ENCODE measurements at places on chromosomes 1 and 21.

DNA sequence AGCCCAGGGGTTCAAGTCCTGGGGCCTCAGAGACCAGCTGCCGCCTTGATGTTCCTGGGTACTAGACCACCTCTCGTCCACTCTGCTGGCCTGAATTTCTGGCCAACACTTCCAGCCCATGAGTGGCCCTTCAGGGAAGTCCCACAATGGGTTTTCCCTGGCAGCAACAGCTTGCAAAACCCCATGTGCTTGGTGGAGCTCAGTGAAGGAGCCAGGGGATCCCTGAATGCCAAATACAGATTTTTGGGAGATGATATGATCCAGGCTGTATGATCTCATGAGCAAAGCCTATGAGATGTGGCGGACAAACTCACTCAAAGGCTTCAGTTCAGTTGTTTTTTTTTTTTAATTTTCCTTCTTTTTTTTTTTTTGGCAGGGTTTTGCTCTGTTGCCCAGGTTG, 9.6 kb upstream of the RASSF5 start:
- no peak for DNase-seq

- DNase-seq, result no peak
Measured at GRCh38 chr21:44903050-44903685, 17.5 kb downstream of the ITGB2 start.

GRCh38 chr1:75542818-75543570, 67.9 kb downstream of the SLC44A5 start:
- no peak for DNase-seq

DNA sequence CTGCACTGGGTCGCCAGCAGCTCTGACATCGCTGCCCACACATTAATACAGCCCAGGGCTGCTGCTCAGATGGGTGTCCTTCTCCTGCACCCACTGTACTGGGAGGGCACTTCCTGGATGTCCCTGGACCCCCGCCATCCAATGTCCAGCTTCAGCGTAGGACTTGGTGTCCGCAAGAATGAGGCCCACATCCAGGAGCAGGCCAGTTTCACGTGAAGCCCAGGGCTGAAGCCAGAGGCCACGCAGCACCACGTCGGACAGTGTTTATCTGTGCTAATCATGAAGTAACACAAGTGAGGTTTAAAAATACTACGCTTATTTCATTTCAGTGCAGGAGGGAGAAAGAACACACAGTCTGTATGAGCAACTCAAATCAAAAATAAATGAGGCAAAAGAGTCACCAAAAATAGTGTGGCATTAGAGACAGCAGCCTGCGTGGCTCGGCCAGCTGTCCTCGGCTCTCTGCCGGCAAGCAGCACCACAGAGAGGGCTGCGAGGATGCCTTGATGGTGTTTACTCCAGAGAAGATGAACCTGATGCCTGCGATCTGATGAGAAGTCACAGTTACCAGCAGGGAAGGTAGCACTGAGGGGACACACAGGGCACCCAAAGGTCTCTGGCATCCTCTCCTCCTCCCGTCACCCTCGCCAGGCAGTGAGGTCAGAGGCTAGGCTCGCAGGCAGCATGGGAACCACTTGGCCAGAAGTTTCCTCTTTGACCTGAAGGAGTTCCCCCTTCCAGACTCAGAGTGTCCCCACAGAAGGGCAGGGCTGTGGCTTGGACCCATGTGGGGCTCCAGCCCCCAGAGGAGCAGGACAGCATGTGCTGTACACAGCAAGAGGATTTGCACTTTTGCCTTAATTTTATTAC, 22.1 kb upstream of the NPHP4 start:
- no peak for DNase-seq

DNA sequence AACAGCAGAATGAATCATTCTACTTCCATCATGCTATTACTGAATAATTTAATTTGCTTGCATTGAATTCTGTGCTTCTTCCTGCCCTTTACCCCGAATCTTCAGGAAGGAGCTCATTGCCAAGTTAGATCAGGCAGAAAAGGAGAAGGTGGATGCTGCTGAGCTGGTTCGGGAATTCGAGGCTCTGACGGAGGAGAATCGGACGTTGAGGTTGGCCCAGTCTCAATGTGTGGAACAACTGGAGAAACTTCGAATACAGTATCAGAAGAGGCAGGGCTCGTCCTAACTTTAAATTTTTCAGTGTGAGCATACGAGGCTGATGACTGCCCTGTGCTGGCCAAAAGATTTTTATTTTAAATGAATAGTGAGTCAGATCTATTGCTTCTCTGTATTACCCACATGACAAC, 44.2 kb downstream of the MAP3K7CL start:
- DNase-seq, result no peak

- no peak for DNase-seq
Measured at GRCh38 chr1:167893798-167894197, 20.1 kb downstream of the ADCY10 start.

- no peak for DNase-seq
Measured at GRCh38 chr1:247884797-247885413, 10.5 kb upstream of the OR2W3 start.

DNA sequence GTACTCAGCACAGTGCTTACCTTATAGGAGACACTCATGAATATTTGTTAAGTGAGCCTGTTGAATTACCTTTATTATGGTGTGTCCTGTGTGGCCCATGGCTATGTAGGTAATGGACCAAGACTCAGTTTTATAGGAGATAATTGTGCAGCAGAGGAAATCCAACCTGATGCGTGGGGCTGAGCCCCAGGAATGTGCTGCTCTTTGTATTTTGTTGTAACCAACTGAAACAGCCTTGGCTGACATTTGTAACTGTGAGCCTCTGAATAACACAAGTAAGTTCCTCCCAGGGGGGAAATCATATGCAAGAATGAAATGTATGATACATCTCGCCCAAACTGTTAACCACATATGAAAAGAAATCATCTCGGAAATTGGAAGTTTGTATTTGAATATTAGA, 364.2 kb upstream of the ZP4 start:
- DNase-seq, result no peak

Measured in CD4-positive, alpha-beta memory T cell (primary cell).